Activated T-helper 1 cell treated with Interleukin-2 at 50 U/mL for 16 hours (primary cell): ENCODE measurements at places on chromosomes 5 and 9.

DNA sequence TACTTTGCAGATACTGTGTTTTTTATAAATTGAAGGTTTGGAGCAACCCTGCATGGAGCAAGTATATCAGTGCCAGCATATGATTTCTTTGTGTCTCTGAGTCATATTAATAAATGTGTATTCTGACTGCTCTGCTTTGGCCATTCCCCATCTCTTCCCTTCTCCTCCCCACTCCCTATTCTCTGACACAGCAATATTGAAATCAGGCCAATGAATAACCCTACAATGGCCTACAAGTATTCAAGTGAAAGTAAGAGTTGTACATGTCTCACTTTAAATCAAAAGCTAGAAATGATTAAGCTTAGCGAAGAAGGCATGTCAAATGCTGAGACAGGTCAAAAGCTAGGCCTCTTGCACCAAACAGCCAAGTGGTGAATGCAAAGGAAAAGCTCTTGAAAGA lies 82.2 kb upstream of the TLX3 start:
- DNase-seq = no peak

GRCh38 chr9:2817999-2818803 lies 25.7 kb downstream of the PUM3 start:
- DNase-seq = no peak

- no peak for DNase-seq
These were observed 53.8 kb downstream of the SREK1 start for GRCh38 chr5:66197764-66198405.

DNA sequence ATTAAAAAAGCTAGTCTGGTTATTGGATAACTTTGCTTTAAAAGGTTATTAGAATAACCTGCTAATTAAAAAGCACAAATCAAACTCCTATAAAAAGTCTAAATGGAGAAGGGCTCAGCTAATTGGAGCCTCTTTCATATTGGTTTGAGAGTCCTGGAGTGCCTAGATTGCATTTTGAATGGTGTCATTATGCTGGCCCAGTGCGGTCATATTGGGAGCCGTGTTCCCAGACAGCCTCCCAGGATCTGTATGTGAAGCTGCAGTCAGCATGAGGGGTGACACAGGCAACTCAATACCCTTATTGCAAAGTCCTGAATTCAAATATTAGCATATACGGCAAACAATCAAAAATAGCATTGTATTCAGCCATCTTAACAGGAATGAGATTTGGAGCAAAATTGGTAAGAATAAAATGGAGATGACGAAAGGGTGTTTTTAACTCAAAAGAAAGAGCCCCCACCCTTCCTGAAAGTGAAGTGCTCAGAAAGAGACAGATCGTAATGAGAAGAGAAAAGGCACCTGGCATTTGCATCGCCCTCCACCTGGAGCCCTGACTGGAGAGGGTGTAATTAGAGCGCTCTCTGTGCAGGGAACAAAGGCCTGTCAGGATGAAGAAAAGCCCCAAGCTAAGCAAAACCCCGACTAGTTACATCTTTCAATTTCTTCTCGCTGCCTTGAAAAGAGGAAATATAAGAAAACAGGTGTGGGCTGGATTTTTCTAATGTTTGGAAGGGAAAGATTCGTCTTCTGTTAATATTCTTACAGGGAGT lies 621.0 kb upstream of the ADAMTS16 start:
- DNase-seq = no peak

DNA sequence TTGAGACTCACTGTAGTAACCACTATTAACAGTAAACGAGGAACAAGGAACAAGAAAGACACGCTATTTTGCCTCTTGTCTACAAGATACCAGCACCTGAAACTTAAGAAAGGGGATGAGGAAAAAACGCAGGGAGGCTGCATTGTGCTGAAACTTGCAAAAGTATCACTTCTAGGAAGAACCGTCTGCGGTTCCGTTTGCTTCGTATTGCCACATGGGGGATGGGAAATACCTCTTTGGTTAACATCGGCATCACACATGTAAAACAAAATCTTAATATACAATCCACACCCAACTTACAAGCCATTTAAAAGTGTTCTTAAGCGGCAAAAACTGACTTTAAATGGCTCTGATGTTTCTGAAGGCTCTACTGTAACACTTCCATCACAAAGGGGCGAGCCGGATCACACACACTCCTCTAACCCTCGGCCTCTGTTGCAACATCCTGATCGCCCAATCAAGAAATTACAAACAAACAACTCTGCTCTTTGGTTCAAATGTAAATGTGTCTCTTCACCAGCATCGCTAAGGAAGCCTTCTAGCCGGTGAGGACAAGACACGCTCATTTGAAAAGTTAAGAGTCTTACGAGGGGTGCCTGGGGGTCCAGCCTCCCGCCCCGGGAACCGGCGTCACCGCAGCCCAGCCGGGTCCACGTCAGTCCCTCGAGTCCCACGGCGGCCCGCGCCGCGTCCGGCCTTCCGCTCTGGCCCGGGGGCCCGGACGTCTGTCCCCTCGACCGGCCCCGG lies 621 bp downstream of the SEC16A start:
- no peak for DNase-seq

- DNase-seq = no peak
These were observed 729 bp upstream of the HAND1 start for GRCh38 chr5:154478752-154479159.

DNA sequence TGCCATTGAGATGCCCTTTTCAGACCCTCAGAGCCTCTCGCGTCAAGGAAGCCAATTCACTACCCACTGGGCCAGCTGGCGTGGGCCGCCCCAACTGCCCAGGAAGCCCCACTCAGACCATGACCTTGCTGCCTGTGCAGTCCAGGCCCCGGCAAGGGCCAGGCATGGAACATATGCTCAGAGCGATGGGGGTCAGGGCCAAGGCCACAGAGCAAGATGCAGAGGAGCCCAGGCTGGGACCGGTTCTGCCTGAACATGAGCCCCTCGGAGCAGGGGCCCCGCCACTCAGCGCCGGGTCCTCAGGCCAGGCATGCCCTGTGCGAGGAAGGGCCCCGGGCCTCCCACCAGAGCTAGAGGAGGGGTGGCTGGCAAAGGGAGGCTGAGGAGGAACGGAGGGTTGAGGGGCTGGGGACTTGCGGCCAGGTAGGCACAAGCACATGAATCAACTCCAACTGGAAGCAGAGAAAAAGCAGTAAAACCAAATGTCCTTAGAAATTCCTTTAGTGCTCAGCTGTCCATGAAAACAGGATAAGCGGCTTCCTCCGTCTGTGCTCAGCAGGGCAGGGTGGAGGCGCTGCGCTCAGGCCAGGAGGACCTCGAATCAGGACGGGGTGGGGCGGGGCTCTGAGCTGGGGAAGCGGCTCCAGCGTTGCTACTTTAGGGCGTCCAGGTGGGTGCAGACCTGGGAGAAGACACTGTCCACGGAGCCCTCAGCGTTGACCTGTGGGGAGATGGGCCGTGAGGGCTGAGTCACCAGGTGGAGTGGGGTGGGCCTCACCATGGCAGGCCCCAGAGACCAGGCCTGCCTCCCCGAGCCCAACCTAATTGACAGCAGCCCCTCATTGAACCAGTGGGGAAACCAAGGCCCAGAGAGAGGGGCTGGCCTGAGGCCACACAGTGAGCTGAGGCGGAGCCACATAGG lies 9.9 kb downstream of the AK1 start:
- DNase-seq = no peak

DNA sequence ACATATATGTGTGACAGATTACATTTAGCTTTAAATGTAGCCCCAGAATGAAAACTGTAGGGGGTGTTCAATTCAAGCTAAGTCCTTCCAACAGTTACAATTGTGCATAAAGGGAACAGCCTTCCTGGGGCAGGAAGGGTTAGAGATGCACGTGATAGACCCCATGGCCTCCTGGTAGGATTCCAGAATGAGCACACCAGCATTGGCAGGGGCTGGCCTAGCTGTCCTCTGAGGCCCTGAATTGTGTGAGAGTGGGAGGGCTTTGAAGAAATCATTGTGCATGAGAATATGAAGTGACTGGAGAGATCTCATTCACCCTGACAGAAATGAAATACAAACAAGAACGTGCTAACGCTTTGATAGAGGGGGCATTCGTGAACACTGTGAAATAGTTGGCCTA lies 663.8 kb upstream of the KLF4 start:
- no peak for DNase-seq

DNA sequence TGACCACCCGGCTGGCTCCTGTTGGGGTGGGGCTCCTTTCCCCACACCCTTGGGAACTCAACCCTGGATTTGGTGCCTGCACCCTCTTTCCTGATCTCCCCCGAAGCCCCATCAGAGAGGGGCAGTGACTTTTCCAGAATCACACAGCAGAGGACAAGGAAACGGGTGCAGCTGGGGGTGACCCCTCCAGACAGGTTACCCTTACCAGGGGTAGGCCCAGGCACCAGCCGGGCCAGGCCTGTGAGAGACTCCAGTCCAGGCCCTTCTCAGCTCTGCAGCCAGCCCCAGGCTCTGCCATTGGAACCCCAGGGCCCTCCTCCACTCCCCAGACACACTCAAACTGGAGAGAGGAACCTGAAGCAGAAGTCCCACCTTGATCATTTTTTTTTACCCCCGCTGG lies 19.0 kb upstream of the PHYHD1 start:
- no peak for DNase-seq

DNA sequence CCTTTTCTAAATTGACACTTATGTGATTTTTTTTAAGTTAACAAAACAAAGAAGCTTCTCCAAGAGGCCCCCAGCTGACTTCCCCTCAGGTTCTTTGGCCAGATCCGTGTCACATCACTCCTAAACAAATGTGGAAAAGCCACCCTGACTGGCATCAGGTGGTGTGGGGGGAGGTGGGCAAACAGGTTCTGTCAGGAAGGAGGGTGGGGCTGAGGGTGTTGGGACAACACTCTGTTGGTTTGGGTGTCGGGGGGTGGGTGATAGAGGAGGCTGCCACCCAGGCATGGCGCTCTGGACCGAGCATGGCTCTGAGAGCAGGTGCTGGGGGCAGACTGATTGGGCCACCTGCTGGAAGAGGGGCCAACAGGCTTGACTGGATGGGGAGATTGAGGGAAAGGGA lies 210.9 kb downstream of the HSPA4 start:
- DNase-seq = no peak

- no peak for DNase-seq
These were observed 22.1 kb upstream of the GABRA6 start for GRCh38 chr5:161663431-161663830.

DNA sequence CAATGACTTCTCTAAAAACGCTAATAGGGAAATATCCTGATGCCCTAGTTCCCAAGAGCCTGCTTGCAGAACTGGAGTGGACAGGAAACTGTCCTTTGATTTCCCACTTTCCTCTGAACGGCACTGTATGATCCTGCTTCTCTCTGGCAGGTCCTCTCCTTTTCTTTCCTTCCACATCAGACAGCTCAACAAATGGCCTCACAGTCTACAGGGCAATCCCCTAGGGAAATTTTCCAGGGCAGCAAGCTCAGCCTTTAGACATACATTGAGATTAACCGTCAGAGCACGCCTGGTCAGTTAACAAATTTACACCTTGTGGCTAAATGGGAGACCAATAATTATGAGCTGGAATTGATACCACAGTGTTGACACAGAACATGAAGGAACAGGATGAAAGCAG lies 164.9 kb downstream of the SLC24A2 start:
- DNase-seq = no peak

DNA sequence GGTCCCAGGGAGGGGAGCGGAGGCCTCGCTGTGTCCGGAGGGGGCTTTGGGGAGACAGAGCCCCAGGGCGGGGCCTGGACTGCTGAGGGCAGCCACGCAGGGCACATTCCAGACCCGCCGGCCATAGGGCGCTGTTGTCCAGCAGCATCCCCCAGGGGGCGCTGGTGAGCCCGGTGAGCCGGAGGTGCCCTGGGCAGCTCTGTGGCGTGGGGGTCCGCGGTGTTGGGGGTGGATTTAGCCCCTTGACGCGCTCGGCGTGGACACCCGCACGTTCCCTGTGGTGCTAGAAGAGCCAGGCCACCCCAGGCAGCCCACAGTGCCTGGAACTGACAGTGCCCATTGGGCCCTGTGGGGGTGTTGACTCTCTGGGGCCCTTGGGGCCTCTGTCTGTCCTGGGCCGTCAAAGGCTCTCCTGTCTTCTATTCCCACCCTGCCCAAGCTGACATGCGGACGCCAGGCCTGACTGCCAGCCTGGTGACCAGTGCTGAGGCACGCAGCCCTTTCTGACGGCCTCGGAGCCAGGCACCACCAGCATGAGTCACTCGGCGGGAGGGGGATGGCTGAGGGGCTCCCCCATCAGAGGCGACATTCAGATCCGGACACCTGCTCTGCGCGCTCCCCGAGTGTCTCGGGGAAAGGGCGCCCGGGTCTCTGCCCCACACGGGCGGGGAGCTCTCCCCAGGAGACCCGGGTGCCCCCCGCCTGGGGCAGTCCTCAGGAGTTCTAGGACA lies 23.9 kb downstream of the TPPP start:
- DNase-seq = peak; percentile 26

GRCh38 chr9:133162861-133163503 lies 732 bp downstream of the GBGT1 start:
- DNase-seq = no peak

GRCh38 chr5:108661590-108662219 lies 86.0 kb upstream of the FER start:
- DNase-seq = no peak

DNA sequence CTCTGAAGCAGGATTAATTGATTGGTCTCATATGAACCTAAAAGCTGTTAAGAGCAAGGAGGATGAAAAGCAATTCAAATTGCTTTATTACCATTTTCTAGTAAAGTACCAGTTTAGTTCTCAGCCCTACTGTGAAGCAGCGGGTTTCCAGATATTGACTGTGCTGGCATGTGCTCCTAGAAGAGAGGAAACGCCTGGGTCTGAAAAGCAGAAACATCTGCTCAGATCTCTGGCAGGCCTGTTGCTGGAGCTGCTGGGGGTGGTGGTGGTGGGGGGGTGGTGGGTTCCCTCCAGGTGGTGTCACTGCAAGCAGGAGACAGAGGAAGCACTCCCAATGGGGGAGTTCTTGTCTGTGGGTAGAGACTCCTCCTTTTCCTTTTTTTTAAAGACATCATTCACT lies 105.5 kb upstream of the ZNF462 start:
- DNase-seq = no peak

- DNase-seq = no peak
These were observed 69.4 kb upstream of the ADAMTSL1 start for GRCh38 chr9:18404434-18405029.

DNA sequence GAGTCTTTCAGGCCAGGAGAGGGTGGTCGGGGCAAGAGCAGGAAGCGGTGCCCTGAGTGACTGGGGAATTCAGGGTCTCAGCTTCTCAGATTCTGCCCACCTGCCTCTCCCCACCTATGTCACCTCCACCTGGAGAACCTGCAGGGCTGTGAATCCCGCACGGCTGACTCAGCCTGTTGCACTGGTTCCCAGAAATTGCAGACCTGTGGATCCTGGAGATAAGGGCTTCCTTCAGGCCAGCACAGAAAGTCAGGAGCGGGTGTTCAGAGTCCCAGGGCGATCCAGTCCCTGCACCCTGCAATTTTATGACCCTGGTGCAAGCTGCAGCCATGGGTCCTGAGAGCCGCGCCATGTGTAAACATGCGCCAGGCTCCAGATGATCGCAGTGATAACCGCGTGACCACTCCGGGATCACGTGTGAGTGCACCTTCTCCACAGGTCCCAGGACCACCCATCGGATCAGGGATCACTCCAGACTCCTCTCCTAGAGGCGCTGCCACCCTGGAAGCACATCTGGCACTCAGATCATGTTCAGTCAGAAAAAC lies 17.8 kb downstream of the IRX4 start:
- DNase-seq = no peak
